ENCODE measurements at places on chromosomes 16 and 17. TPM values are rescaled to one million over a fixed set of nuclear protein-coding genes. Genes with fewer than 3 reads are reported as not detected.

DNA sequence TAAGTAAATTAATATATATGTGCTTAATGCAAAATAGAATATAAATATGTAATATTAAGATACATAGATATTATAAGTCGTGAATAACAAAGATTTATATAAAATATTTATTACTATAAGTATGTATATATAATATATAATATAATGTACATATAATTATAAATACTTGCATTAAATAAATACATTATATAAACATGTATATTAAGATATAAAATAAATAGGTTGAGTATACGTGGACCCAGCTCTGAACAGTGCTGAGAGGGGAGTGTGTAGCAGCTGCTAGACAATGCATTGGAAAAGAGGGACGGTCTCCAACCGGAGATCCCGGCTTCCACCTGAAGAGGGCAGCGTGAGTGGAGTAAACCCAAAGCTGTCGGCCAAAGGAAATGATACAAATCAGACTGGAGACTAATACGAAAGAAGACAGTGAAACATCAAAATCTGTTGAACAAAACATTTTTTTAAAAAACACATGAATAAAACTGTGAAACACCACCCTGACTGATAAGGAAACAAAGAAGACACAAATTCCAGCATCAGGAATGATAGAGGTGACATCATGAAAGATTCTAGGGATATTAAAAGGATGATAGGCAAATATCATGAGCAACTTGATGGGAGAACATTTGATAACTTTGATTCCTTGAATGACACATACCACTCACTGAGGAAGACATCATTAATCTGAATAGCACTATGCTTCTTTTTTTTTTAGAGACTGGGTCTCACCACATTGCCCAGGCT, 125.4 kb upstream of the CHMP6 start:
- peak; percentile 72 for DNase-seq

GRCh38 chr16:7377231-7377630, 44.6 kb downstream of the RBFOX1 start:
- DNase-seq: no peak

- DNase-seq: peak; percentile 73
Observed at GRCh38 chr17:48609759-48610281, 997 bp downstream of the HOXB7 start.

DNA sequence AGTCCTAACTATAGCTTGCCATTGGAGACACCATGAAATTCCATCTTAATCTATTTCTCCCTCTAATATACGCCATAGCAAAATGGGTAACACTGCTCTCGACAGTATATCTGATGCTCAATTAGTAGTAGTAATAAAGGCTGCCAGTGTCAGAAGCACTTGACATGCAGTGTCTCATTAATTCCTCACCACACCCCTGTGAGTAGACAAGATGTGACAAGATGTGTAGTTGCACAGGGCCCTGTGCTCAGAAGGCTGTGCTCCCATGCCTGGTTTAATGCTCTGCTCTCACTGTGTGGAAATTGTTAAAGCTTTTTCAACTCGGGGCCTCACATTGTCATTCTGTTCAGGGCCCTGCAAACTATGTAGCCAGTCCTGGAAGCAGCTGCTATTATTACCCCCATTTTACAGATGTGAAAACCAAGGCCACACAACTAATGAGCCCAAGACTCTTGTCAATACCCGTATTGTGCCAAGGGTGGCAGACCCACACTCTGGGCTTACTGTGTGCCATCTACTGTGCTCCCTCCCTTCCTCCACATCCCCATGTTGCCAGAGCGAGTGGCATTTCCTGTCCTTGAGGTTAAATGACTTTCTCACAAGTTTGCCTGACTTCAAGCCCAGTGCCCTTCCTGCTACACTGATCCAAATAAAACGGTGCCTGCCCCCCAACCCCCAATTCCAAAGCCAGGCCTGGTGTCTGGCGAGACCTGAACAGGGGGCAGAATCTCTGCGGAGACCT, 287.3 kb upstream of the CCL2 start:
- DNase-seq: no peak

GRCh38 chr17:68640242-68640989, 39.2 kb upstream of the FAM20A start:
- no peak for DNase-seq

GRCh38 chr17:21463204-21463661, 87.1 kb downstream of the KCNJ12 start:
- DNase-seq: no peak

The PHF23 gene
- 31.7 TPM for total RNA-seq

The GLTPD2 gene
- total RNA-seq: not detected

The TMEM92 gene
- 17.8 TPM for total RNA-seq
